ENCODE measurements at places on chromosomes 7 and 10. TPM values are rescaled to one million over a fixed set of nuclear protein-coding genes. Genes with fewer than 3 reads are reported as not detected.

- no peak for DNase-seq
Observed at GRCh38 chr10:50417486-50417885, 166.2 kb upstream of the ASAH2 start.

DNA sequence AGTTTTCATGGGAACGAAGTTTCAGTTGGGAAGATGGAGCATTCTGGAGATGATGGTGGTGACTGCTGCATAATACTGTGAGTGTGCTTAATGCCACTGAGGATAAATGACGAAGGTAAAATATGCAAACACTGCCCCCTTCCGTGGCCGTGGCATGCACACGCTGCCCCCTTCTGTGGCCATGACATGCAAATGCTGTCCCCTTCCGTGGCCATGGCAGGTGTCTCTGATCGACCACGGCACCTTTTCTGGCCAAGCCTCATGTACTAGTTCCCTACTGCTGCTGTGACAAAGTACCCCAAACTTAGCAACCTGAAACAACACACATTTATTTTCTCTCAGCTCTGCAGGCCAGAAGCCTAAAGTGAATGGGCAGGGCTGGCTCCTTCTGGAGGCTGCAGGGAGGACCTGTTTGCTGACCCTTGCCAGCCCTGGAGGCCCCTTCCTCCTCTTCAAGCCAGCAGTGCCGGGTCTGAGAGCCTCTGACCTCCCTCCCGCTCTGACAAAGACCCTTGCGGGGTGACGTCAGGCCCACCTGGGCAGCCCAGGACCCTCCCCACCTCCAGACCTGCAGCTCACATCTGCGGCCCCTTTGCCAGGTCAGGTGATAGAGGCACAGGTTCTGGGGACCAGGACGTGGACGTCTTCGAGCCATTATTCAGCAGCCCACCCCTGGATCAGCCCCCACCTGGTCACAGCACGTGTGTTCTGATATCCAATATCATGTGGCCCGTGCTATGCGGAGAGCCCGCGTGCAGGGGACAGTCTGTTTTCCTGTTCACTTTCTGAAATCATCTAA, 82.0 kb downstream of the MICALL2 start:
- no peak for DNase-seq

GRCh38 chr10:118504467-118505205, 90.8 kb downstream of the PRLHR start:
- no peak for DNase-seq

GRCh38 chr7:28953633-28954032, 4.5 kb downstream of the TRIL start:
- peak; percentile 61 for DNase-seq

DNA sequence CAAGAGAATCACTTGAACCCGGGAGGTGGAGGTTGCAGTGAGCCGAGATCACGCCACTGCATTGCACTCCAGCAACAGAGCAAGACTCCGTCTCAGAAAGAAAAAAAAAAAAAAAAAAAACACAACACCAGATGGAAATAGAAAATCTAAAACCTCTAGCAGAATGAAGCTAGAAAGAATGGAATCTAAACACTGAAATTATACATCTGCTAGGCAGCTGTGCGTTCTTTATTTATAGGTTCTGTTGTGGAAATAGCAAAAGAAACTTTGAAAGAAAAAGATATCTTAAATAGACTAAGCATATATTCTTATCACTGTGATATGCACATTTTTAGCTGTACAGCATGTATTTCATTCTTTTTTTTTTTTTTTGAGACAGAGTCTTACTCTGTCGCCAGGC, 17.1 kb downstream of the BMPR1A start:
- no peak for DNase-seq

DNA sequence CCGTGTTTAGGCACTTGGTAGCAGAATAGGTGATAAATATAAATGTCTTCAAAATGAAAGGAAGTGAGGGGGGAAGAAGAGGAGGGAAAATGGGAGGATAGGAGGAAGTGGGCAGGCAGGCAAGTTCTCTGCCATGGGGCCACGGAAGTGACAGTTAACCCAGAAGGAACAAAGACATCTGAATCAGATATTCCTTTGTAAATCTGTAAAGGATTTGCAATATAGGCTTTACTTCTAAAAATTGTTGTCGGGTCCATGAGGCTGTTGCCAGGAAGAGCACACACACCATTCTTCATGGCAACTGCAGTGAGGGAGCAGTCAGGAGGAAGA, 23.7 kb upstream of the RASSF4 start:
- no peak for DNase-seq

- DNase-seq = no peak
Observed at GRCh38 chr7:124779620-124780019, 14.0 kb upstream of the GPR37 start.

- DNase-seq = no peak
Observed at GRCh38 chr7:71403202-71403946, 271.4 kb downstream of the GALNT17 start.

DNA sequence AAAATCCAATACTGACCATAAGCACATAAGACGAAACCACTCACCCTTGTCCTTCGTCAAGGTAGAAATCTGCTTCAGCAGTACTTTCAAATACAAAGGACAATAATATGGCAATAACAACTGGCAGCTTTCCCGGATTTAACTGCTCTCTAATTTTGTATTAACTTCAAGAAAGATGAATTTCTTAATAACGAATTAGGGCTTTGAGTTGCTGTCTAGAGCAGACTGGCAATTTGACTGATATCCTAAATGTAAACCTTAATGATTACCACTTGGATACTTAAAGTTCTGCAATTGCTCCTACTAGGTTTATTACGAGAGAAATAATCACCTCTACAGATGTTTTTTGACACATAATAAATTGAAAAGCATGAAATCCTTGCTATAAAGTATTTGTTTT, 418.7 kb downstream of the MAGI2 start:
- no peak for DNase-seq

GRCh38 chr7:47488201-47488968, 93.5 kb downstream of the TNS3 start:
- no peak for DNase-seq

DNA sequence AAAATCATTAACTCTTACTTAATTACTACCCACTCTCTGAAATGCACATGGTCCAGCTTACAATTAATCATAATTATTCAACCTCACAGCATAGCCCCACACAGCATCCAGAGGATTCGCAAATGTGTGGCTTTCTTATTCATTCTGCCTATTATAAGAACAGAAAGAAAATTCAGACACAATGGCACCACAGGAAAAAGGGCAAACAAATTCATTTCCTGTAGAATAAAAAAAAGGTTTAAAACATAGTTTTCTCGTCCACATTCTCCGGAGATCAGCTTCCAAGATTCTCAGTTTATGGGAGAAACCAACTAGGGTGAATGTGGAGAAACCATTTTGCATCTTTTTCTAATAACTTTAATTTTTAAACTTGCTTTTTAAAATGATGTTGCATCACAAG, 201.6 kb downstream of the PARD3 start:
- no peak for DNase-seq

- no peak for DNase-seq
Observed at GRCh38 chr7:849145-849544, 16.9 kb downstream of the SUN1 start.

- DNase-seq = peak; percentile 62
Observed at GRCh38 chr7:75762350-75762917, 9.6 kb downstream of the CCL26 start.

GRCh38 chr10:5534051-5534821, 9.5 kb downstream of the CALML3 start:
- DNase-seq = no peak

- no peak for DNase-seq
Observed at GRCh38 chr7:28200598-28200997, 20.0 kb upstream of the JAZF1 start.

DNA sequence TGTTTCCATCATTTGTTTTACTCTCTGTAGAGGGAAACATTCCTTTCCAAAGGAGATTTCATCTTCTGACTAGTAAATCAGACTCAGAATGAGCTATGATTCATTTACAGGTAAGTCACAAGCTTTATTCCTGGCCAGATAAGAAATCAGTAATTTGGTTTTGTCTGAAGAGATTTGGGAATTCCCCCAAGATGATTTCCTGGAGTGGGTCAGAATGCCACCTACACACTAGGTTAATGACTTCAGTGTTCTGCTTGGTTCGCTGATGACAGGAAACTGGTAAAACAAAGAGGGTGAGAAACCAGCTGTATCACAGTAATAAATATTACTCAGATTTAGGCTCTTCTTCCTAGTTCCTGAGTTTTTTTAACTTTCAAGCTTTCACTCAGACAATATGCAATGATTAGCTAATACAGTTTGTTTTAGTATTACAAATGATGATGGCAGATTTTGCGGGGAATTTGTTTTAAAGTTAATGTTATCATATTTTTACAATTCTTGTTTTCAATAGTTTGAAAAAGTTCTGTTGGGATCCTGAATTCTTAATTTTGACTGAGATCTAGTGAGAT, 8.3 kb upstream of the ASZ1 start:
- DNase-seq = no peak

DNA sequence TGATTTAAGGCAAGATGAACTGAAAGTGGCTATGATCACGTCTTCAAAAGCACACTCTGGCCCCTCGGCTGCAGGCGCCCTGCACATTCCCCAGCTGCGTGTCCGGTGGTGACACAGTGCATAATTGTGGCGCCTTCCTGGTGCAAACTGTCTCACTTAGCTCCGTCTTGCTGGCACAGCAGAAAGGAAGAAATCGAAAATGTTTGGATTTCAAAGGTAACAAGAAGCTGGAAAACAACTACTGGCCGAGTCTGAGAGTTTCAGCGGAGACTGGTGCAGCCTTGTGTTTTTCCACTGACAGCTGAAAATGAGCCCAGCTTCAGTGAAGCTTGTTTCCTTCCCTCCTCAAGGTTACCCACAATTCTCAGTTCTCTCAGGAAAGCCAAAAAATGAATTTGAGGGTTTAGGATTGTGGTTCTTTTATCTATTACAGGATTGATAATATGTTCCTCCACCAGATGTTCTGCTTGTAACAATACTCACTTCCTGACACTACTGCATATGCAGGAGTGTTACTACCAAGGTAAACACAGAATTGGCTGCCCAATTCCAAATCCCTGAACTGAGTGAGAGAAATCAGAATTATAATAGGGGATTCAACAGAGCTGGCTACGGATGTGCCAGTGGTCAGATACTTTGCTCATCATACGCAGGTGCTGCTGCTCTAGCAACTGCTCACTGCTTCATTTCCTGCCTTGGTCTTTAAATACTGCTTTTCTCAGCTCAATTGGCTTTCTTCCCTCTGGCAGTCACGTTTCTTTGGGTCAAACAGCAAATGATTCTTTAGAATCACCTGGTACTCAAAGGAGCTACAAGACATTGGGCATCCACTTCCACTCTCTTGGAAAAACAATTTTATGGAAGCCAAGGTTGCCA, 63.7 kb downstream of the TRUB1 start:
- peak; percentile 27 for DNase-seq

Gene GPR22
- not detected for polyA plus RNA-seq

Measured in muscle of back (tissue), 13 donors.